ENCODE measurements at places on chromosomes 2 and 18.

GRCh38 chr2:100643467-100643866 lies 80.7 kb downstream of the PDCL3 start:
- no peak for DNase-seq

- DNase-seq = no peak
Observed at GRCh38 chr2:216557820-216558219, 59.2 kb downstream of the RPL37A start.

DNA sequence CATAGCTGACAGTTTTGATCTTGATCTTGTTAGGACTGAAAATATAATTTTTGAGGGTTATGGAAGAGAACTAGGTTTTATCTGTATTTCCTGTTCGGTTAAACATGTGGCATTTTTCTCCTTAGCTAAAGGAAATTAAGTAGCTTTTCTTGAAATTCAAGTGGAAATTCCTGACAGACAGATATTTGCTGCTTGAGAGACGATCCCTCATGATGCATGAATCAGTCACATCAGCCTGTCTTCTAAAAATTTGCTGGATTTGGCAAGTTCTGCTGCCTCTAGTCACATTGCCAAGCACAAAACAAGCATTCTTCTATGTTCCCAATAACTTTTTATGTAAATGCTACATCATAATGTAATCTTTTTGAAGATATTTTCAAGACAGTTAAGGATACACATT lies 201.8 kb upstream of the ATP5MC3 start:
- DNase-seq = no peak

- DNase-seq = no peak
Observed at GRCh38 chr18:37188016-37188791, 359.3 kb downstream of the KIAA1328 start.

- DNase-seq = no peak
Observed at GRCh38 chr2:239028253-239028619, 180.4 kb downstream of the TWIST2 start.

- no peak for DNase-seq
Observed at GRCh38 chr2:38836791-38837190, 38.9 kb downstream of the DHX57 start.

DNA sequence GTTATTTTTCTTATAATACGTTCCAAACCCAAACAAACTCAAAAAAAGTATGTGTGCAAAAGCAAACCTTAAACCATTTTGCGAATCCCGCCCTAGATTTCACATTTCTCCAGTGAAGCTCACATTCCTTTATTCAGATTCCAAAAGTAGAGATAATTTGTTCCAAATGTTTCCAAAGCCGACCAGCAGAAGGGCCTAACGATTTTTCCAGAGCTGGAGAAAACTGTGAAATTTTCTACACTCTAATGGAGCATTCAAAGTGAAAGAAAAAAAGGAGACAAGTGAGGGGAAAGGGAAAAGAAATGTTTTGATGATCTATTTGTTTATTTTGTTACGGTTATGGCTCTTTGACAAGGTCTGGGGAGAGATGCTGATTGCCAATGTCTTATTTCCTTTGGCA lies 286.5 kb upstream of the SLC14A2 start:
- no peak for DNase-seq

DNA sequence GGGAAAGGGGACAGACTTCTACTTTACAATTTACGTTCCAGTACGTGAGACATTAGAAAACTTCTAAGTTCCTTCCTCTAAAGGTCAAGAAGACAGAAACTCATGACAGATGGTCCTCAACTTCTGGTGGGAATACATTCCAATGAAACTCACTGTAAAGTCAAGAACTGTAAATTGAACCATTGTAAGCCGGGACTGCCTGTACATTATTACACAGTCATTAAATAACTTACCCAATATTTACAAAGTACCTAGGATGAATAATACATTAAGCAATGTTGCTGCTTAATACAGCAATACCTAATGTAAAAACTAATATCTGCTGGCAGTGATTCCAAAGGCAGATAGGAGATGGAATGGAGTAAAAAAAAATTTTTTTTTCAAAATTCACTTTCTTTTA lies 51.9 kb downstream of the CDH2 start:
- no peak for DNase-seq

DNA sequence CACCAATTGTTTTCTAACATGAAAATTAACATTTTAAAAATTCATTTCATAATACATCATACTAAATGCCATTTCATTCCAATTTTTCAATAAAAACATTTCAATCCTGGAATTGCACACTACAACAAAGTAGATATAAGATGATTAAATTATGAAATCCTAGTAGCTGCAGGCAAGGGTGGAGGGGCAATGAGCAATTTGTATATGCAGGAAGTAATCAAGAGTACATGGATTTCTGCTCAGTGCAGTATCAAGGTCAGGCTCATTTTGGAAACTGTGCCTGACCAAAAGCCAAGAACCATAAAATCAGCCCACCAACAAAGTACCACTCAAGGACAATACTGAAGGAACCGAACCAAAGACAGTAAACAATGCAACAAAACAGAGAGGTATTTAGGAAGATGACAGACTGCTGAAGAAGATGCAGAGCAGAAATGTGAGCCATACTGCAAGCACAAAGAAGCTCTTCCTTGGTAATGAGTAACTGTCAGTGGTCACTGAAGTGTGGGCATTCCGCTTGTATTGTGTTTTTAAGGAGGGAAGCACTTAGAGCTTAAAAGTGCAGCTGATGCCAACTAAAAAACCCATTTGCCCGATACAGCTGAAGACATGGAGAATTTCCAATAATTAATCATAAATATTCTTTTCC lies 34.5 kb upstream of the DSEL start:
- DNase-seq = no peak

GRCh38 chr2:129913695-129914495 lies 65.6 kb upstream of the RAB6C start:
- DNase-seq = no peak

GRCh38 chr2:101790416-101790815 lies 92.9 kb downstream of the MAP4K4 start:
- DNase-seq = no peak

DNA sequence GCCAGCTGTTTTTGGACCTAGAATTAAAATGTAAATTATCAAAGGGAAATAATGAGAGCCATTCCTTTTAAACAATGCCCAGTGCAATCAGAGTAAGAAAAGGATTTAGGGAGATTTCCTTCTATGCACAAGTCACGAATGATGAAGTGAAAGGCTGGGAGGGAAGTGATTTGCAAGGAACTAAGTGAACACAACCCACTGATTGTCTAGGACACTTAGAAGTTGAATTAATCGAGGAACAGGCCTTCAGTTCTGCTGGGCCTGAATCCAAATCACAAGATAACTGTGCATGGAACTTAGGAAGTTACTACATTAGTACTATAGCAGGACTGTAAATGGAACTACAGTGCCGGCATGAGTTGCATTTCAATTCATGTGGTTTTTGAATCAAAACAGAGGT lies 17.7 kb downstream of the MAP2 start:
- no peak for DNase-seq

DNA sequence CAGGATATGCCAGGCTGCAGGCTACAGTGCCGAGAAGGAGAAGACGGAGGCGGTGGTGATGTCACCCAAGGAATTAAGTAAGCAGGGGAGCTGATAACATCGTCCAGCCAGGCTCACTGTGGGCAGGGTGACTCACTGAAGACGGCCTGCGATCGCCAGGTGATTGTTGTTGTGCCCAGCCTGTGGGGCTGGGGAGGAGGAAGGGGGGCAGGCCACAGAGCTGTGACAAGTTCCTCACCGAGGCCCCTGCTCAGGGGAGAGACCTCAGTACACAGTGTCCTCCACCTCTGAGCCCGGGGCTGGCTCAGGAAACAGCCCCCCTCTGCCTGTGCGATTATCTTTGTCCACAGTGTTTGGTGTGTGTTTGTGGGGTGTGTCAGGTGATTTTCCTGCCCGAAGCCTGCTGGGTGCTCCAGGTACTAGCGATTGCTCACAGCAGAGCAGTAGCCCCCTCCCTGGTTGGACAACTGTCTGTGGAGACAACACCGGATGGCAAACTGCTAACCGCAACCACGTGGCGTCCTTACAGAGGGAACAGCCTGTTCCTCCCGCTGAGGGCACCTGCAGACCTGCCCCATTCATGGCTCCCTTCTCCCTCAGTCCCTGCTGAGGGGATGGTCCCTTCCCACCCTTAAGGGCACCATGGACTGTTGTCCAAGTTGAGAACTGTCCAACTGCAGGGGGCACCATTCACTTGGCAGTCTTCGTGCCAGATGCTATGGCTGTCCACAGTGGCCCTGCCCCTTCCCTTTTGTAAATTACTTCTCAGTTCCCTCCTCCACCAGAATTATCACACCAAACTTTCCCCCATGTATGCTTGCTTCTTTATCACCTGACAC lies 95.1 kb downstream of the ZFP36L2 start:
- DNase-seq = peak; percentile 66

DNA sequence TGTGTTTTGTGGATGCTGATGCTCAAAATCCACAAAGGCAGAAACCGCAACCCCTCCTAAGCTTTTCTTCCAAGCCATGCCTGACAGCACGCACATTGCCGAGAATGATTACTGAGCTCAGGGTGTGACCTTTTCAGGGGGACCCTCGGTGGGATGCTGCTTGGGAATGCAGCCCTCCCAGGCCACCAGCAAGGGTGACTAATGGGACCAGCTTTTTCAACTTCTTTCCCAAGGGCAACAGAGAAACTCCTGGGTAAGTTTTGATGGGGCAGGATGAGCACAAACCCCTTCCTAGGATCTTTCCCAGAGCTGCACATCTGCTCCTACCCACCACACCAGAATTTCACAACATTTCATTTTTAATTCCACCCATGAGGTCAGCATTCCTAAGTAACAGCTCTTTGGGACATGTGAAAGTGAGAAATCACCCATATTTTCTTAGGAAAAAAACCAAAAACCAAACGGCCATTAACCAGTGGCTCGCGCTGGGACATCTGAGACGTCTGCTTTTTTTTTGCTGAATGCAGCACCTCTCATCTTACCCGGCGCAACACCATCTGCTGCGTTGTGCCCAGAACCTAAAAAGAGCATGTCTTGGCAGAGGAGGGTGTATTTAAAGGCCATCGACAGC lies 119.0 kb downstream of the ARL4C start:
- DNase-seq = peak; percentile 40

- peak; percentile 86 for DNase-seq
Observed at GRCh38 chr2:118442996-118443553, 354.8 kb downstream of the INSIG2 start.

DNA sequence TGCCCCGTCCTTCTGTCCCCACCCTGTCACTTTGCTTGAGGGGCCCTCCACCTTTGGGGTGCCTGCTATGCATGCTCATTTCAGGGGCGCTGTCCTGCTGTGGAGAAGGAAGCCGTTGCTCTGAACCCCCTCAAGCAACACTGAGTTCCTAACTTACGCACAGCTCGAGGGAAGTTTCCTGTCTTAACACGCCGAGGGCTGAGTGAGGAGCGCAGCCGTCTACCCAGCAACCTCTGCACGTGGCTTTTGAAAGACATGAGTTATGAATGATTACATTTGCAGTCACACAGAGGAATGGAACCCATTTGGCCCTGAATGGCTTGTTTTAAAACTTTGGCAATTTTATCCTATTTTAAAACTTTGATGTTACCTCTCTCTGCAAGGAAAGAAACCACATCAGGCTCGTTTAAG lies 14.0 kb downstream of the RAMP1 start:
- DNase-seq = no peak

DNA sequence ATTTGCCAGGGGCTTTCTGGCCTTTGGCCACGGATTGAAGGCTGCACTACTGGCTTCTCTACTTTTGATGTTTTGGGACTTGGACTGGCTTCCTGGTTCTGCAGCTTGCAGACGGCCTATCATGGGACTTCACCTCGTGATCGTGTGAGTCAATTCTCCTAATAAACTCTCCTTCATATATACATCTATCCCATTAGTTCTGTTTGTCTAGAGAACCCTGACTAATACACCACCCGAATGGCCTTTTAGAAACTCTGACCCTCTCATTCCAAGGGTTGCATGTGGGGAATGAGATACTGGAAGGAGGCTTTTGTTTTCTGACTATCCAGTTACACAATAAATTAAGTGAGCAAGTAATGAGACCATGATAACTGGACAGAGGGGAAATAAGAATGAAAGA lies 430.7 kb downstream of the CDH2 start:
- no peak for DNase-seq

DNA sequence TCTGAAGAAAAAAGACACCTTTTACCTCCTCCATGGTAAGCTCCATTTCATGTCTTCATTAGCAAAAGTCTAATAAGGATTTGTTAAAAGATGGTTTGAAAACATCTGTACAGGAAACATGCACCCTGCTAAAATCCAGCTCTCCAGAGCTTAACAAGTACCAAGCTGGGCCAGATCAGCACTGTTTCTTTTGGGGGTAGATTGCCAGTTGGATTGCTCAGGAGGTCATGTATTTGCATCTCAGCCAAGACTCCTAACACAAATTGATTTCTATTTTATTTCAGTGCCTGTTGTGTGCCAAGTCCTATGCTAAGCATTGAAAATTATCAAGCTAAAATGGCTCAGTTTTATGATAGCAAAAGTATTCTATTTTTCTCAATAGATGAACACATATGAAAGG lies 3.4 kb upstream of the TMEM182 start:
- no peak for DNase-seq

GRCh38 chr2:226772389-226773179 lies 27.0 kb downstream of the IRS1 start:
- peak; percentile 9 for DNase-seq

DNA sequence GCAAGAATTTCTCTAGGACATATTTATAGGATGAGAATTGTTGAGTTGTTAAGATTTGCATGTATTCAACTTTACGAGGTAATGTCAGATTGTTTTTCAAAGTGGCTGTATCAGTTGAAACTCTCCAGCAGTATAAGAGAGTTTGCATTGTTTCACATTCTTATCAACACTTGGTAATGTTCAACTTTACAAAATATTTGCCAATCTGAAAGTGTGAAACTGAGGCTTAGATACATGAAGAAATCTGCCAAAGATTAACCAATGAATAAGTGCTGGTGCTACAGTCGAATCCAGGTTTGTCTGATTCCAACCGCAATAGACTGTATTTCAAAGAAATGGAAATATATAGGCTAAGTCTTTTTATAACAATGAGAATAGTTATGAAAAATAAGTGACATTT lies 117.0 kb downstream of the EHBP1 start:
- no peak for DNase-seq
